ENCODE measurements at places on chromosomes 4 and X.

GRCh38 chrX:18575744-18576143 is 96.2 kb downstream of the RS1 start:
- DNase-seq, result no peak

DNA sequence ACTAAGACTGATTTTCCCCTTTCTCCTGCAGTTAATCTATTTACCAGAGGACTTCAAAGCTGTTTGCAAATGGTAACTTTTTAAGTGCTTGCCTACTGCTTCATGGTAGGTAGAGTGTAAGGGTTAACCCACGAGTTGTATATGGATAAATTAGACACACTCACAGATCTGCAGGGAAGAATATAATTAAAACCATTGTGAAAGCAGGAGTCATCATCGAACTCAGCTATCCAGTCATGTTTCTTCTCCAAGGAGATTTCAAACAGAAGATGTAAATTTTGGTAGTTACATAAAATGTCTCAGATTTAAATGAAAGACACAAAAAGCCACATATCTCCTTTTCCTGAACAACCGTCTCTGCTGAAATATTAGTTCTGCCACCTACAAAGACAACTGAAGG is 549 bp upstream of the XG start:
- DNase-seq, result no peak

DNA sequence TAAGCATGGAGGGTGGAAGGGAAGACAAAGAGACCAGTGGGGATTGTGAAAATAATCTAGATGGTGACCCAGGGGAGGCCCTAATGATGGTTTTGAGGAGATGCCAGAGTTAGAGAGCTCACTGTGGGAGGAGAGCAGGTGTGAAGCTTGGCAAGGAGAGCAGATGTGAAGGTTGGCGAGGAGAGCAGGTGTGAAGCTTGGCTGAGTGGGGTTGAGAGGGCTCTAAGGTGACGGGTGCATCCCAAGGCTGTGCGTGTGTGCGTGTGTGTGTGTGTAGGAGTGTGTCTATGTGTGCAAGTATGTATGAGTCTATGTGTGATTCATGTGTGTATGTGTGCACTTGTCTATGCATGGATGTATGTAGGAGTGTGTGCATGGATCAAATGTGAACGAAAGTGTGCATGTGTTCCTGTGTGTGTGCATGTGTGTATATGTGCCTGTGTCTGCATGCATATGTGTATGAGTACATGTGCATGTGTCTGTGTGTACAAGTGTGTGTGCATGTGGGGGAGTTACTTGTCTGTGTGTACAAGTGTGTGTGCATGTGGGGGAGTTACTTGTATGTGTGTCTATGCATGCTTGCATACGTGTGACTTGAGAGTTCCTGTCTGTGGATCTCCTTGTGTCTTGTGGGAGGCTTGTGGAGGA is 72.0 kb downstream of the EVC start:
- no peak for DNase-seq

DNA sequence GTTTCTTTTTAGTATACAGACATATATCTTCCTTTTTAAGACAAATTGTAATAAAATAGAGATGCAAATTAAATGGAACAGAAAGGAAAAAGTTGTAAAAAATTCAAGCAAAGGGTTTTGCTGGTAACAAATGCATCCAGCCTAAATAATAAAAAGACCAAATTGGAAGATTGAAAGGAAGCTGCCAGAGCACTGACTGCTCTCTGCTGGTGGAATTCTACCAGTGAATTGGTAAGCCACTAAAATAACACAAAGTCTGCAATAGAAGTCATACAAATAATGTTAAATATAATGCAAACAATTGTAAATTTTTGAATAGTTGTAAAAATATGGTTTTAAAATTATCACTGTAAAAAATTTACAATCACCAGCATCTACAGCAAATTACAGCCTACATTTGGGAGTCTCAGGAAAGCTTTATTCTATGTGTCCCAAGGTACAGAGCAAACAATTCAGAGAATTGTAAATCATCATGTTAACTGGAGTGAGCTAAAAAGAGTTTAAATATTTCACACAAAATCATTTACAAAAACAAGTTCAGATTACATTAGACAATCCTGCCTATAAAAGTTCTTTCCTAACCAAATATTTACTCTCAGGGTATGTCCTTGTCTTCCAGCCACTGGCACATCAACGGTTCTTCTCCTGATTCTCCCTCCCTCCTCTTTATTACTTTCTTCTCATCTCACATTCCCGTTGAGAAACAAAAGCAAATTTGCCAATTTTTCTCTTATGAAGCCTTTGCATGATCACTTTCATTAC is 1322.5 kb downstream of the PCDH7 start:
- no peak for DNase-seq

All from right cardiac atrium (tissue), 5 donors.